Activated naive CD4-positive, alpha-beta T cell (primary cell): ENCODE measurements at places on chromosomes 5 and 9.

- DNase-seq: no peak
These were observed 629 bp downstream of the ZBTB26 start for GRCh38 chr9:122930541-122931225.

DNA sequence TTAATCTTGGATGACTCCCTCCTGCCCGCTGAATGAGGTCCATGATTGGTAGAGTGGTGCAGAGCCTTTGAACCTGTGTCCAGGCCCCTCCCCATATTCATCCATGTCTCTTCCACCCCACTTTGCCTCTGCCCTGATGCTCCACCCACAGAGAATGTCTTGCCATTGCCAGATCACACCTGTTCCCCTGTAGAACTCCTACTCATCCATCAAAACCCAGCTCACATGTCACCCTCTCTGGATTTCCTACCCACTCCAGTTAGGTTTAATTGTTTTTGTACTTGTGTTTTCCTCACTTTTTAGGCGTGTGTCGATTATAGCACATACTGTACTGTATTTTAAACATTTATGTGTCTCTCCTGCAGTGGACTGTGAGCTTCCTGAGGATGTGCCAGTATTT lies 107.0 kb upstream of the CTSL start:
- DNase-seq: no peak

DNA sequence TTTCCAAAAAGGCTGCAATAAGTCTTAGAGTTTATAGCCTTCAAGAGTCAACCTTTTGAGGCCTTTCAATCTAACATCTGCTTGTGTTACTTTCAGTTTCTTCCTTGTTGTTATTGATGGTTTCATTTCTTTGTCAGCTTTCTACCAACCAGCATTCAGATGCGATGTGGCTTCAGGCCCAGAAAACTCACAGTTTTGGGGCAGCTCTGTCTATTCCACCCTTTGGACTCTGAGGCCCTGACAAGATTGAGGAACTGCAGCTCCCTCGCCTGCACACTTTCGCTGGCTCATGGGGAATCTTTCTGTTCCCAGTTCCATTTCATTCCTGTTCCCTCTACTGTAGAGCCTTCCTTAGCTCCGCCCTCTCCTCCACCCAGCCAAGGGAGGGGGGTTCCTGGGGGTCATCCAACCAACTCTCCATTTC lies 13.3 kb upstream of the WHRN start:
- no peak for DNase-seq

DNA sequence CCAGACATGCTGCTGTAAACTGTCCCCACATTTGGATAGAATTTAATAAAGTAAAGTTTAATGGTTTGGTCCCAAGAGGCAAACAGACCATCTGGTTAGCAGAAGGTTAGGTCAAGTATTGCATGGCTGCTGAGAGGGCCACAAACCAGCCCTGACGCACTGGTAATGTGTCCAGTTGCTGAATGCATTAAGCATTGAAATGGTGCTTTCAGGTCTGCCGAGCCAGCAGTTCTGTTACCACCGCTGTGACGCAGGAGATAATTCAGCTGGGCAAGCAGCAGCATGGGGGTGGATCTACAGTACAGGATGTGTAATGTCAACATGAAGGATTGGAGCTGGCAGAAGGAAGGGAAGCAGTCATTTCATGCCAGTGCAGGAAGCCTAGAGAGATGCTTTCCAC lies 16.0 kb downstream of the ZNF462 start:
- no peak for DNase-seq

DNA sequence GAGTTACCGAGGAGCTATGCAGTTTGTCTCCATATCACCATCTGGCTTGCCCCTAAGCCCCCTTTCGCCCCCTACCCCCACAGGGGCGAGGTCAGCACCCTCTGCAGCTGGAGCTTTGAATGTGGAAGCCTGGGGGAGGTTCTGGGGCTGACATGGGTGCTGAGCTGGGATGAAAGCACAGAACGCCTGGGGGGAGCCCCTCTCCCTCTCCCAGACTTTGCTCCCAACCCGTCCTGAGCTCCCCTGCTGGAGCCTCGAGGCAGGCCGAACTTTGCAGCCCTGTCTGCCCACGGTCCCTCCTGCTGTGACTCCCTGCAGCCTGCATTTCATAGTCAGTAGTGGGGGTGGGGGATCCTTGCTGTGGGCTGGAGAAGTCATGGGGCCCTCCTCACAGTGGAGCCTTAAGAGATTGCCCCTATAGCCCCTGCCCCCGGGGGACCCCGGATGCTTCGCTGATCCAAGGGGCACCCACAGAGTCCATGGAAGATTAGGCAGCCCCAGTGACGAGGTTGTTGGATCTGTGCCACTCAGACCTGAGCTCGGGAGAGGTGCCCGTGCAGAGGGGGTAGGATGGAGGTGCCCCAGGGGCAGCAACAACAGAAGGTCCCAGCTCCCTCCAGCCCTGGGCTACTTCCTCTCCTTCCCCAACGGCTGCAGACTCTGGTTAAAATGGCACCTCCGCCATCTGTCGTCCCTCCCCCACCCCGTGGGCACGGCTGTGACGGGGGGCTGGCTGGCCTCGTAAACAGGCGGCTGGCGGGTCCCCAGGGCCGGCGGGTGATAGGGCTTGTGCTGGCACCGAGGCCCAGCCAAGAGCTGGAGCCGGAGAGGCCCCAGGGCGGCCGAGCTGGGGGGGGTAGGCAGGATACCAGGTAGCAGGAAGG lies 162.0 kb downstream of the C9orf50 start:
- no peak for DNase-seq

- DNase-seq: no peak
These were observed 181.8 kb upstream of the MVB12B start for GRCh38 chr9:126144603-126145456.

GRCh38 chr5:109640976-109641375 lies 48.8 kb upstream of the MAN2A1 start:
- no peak for DNase-seq

DNA sequence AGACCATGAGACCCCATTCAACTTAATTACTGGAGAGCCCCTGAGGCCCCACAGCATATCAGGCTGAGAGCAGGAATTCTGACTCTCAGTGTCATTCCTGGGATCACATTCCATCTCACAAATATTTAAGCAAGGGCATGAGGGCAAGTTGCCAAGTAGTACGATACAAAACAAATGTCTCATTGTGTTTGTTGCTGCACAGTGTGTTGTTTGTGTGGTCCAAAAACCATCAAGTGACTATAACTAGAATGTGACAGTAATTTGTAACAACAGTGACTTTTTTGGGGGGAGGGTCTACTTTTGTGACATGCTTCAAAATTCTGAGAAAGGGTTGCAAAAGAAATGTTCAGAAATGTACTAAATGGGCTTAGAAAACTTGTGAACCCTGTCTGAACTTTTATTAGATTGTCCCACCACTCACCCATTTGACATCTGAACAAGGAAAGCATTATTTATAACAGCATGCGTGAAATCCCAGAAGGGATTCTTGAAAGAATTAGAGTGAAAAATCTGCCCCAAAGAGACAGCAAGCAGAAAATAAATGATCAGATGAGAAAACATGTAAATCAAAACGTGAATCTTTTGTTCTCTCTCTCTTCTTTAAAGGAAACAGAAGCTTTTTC lies 347.0 kb downstream of the NTRK2 start:
- DNase-seq: no peak

DNA sequence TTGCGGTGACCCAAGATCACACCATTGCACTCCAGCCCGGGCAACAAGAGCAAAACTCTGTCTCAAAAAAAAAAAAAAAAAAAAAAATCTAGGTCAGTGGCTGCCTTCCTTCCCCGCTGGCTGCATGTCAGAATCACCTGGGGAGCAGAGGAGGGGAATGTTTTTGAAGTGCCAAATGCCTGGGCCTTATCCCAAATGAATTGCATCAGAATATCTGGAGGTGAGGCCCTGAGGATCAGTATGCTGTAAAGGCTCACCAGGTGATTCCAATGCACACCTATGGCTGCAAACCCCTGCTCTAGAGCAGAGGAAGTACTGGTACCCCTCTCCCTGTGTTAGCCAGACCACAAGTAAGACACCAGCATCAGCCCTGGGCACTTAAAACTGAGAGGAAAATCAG lies 44.7 kb upstream of the GABRP start:
- DNase-seq: no peak

GRCh38 chr9:33818847-33819500 lies 2.0 kb downstream of the UBE2R2 start:
- no peak for DNase-seq

GRCh38 chr5:143886096-143886495 lies 74.1 kb downstream of the HMHB1 start:
- no peak for DNase-seq

DNA sequence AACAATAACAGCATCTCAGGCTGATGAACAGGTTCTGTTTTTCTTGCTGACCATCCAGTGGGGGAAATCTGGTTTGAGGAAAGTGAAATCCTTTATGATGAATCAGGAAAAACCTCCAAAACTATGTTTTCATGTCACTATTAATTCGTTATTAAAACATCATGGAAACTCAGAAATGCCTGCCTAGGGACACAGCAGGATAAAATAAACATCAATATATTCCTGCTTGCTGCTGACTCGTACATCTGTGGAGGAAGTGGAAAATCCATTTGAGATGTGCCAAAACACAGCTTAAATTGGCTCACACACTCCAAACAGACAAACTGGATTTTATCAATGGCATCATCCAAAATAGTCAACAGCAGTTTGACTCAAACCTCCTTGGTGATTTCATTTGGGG lies 53.0 kb downstream of the TEK start:
- no peak for DNase-seq

DNA sequence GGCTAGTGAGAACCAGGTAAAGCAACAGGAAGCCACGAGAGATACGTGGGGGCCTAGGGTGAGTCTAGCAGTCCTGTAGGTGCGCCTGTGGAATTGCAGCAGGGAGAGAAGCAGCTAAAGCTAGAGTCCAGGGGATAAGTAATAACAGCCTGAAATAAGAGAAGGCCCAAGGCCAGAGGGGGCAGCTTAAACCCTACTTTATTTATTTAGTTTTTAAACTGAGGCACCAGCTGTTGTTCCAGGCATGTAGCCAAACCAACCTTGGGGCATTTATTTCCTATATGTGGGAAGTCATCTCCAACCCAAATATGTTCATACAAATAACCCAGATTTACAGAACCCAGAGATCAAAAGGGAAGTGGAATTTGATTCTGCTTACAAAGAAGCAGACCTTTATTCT lies 93.5 kb downstream of the GLDC start:
- no peak for DNase-seq
